SK-MEL-5 (cell line): ENCODE measurements at places on chromosomes 13 and 19. TPM values are rescaled to one million over a fixed set of nuclear protein-coding genes. Genes with fewer than 3 reads are reported as not detected.
A peak's percentile ranks its signal among the peaks of the same experiment; 100 is the strongest.

GRCh38 chr13:51043310-51043709 is 67.8 kb downstream of the C13orf42 start:
- no peak for DNase-seq

Gene ACER1
- total RNA-seq = not detected in 2 replicates

GRCh38 chr19:15265850-15266248 is 33.6 kb upstream of the EPHX3 start:
- DNase-seq = no peak

Gene UCHL3
- 48.2 and 54.7 TPM in 2 replicates for total RNA-seq

DNA sequence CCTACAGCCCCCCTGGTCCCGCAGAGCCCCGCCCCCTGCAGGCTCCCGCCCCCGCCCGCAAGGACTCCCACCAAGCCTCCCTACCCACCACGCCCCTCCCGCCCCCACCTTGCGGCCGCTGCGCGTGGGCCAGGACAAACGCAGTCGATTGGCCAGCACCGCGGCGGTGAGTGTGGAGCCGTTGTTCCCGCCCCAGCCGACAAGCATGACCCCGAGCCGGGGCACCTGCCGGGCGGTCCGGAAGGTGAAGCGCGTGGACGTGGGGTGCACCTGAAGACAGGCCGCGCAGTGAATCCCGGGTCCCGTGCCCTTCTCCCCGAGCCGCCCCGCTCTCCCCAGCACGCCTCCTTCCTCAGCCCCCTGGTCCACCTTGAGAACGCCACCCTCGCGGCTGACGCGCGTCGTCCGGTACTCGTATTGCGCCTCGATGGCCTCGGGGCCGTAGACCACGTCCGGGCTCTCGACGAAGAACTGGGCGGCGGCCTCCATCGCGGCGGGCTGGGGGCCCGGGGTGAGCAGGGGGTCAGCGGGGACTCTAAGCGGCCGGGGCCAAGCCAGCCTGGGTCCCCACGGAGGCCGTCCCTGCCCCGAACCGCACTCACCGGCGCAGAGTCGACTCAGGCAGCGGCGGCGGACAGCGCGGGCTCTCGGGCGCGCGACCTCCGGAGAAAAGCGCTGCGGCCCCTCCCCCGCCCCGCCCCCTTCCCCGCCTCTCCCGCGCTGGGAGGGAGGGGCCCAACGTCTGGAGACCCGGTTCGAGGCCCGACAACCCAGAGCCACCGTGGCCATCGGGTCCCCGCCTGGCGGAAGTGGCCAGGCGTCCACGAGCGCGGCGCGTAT is at the start of gene ISYNA1:
TSS of gene ISYNA1 (minus strand) at position 643 of the 840 bp plus-strand sequence. CDS start at position 489, 154 bp downstream.
- DNase-seq = peak; percentile 44

DNA sequence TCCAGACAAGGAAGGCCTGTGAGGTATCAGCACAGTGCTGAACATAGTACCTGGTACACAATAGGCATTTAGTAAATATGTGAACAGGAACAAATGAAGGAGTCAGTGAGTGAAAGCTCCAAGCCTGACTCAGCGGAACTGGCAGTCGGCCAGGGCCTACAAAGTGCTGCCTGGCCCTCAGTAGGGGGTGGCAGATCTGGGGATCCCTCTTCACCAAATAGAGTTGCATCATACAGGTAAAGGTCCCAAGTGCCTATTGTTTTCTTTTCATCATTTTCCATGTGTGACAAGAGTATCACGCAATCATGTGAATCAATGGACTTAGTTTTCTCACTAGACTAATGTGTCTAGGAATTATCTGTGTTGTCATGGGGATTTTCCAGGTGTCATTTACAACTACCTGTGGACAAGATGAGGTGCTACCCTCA is 9.2 kb downstream of the CYP2B6 start:
- no peak for DNase-seq

- DNase-seq = no peak
These were observed 39.3 kb upstream of the RGCC start for GRCh38 chr13:41418027-41418426.

Gene TTYH1
- 0.77 and 0.93 TPM in 2 replicates for total RNA-seq

GRCh38 chr19:53904909-53905308 is 4.2 kb upstream of the CACNG7 start:
- no peak for DNase-seq

Gene RNF225
- not detected in 2 replicates for total RNA-seq

DNA sequence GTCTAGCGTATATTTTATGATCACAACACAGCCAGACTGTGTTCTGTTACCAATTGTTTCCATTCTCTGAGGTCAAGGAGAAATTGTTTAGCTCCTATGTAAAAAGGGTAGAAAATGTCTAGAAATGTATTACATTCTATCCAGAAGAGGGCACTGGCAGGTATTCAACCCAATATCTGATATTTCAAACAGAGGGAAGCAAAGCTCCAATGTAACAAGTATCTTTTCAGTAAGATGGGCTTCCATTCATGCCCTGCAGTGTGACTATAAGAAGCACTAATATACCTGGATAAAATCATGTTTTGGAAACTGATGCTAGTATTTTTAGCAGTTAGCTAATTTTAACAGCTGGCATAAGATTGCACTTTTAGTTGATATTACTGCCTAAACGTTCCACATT is 312.7 kb downstream of the FGF14 start:
- DNase-seq = peak; percentile 49

GRCh38 chr13:36193151-36193855 is 21.1 kb downstream of the SOHLH2 start:
- DNase-seq = no peak

Gene NOVA2
- total RNA-seq = 0.08 and 0.18 TPM in 2 replicates

Gene TEX29
- total RNA-seq = 0.40 TPM in 1 of 2 replicates, not detected in the other

GRCh38 chr13:30148171-30148754 is 159.1 kb downstream of the KATNAL1 start:
- no peak for DNase-seq

DNA sequence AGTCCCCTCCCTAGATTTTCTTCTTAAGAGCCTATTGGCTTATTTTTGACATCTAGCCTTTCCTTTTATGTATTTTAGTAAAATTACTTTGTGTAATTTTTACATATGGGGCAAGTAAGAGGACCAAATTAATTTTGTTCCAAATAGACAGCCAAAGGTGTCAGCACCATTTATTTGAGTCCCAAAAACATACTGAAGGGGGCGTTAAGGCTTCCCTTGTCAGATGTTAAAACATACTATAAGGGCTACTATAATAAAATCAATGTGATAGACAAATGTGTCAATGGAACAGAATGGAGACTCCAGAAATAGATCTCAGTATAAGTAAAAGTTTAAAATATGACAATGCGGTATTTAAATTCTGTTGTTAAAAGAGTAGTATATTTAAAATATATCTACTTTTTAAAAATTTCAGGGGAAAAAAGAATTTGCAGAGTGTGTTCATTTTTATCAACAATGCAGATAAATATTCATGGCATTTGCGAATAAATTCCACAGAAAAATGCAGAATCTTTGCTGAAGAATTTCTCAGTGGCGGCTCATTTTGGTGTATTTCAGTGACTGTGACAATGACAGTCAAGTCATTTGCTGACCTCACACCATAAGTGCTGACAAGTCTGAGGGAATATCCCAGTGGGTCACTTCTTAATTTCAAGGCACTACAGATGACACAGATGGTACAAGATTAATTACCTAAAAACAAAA is 133.7 kb downstream of the MTUS2 start:
- peak; percentile 32 for DNase-seq

DNA sequence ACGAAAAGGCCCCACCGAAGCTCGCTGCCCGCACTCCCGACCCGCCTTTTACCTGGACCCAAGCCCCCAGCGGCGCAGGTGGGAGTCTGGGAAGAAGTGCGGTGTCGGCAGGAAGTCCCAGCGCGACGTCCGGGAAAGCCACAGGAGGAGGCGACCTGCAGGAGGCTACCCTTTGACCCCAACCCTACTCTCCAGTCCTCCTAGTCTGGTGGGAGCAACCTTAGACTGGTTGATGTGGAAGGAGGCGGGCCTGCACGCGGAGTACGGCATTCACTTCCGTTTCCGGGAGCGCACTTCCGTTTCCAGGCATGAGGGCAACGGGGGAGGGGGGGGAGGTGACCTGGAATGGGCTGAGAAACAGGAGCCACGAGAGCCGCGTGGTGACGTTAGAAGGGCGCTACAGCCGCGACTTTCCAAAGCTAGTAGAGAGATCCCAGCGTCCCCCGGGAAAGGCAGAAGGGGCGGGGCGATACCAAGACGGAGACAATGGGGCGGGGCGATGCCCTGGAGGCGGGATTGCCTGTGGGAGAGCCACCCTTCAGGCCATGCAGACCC is 28.5 kb downstream of the ZNF266 start:
- DNase-seq = peak; percentile 65

GRCh38 chr13:48094781-48095502 is at the start of gene MED4:
MED4 (minus strand) TSS chr13:48095104; CDS start chr13:48095078, 26 bp downstream.
- DNase-seq = peak; percentile 94

DNA sequence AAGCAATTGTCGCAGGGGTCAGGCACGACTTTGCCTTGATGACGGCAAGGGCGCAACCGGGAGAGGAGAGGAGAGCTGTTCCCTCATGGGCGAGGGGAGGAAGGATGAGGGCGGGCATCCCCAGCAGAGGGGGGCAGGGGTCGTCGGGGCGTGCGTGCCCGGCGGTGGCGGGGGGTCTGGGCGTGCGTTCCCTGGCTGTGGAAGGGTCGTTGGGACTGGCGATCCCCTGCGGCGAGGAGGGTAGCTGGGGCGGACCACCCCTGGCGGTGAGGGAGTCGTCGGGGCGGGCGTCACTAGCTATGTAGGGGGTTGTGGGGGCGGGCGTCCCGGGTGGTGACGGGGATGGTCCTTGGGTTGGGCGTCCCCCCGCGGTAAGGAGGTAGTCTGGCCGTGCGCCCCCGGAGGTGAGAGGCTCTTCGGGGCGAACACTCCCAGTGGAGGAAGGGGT is 1.7 kb downstream of the COMP start:
- no peak for DNase-seq

DNA sequence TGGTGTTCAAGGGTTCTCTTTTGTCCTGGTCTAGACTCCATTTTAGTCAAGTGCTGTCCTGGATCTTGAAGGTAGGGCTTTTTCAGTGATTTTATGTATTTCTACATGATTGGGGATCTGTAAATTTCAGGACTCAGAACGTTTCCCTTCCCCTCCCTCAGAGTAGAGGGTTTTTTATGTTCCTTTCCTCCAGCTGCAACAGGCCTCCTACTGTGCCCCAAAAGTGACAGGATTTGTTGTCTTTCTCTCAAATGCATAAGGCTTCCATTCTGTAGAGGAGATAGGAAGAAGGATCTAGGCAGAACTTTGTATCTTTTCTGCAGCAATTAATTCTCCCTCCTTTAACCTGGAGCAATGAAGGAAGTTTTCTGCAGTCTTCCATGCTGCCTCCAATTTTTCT is 251.3 kb downstream of the MAB21L1 start:
- DNase-seq = no peak

Gene SPRY2
- 90.2 and 91.0 TPM in 2 replicates for total RNA-seq
